Vagina (tissue), 2 donors: ENCODE measurements at places on chromosomes 6 and 20.

DNA sequence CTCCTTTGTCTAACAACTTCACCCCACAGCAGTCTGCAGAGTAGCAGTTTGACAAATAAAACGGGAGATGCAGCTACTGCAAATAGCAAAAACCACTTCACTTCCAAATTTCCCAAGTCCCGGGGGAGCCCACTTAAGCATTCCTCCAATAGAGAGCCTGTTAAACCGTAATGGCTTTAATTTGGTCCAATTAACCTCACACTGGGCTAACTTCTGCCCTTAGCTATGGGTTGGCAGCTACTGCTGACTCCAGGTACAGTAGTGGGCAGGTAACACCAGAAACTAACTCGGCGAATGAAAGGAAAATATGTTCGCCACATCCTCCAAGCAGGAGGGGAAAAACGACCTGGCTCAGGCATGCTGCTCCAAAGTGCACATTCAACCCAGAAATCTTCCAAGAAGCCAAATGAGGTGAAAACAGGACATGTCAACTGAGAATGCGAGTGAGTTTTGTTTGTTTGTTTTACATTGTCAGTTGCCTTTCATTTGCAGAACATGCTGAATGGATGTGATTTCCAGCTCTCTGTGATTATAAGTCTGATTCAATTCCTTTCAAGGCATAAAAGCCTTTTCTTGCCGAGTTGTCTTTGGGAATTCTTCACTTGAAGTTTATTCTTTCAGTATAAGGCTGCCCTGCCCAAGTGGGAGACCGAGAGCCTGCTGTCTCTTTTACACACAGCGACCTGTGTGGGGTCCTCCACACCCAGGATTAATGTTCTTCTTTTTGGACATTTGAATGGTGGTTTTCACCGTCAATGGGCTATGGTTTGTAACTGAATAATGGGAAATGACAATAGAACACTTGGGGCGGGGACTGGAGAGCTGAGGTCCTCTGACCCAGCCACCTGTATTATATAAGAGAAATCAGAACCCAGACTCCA is 117.3 kb upstream of the ARMC2 start:
- no peak for DNase-seq

DNA sequence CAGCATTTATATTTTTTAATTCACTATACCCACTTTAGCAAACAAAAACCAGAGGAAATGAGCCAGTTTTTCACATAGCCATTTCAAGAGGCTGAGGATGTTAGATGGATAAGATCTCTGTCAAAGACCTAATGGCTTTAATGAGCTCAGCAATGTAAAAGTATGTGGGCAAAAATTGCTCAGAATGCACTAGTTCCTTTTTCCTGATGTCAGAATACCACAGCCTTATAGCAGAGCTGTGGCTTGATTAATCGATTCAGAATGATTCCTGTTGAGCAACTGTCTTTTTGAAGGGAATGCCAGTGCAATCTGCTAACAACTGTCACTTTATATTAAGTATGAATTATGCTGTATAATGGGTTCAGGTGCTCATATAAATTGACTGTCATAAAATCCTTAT is 100.6 kb upstream of the HIVEP1 start:
- no peak for DNase-seq

DNA sequence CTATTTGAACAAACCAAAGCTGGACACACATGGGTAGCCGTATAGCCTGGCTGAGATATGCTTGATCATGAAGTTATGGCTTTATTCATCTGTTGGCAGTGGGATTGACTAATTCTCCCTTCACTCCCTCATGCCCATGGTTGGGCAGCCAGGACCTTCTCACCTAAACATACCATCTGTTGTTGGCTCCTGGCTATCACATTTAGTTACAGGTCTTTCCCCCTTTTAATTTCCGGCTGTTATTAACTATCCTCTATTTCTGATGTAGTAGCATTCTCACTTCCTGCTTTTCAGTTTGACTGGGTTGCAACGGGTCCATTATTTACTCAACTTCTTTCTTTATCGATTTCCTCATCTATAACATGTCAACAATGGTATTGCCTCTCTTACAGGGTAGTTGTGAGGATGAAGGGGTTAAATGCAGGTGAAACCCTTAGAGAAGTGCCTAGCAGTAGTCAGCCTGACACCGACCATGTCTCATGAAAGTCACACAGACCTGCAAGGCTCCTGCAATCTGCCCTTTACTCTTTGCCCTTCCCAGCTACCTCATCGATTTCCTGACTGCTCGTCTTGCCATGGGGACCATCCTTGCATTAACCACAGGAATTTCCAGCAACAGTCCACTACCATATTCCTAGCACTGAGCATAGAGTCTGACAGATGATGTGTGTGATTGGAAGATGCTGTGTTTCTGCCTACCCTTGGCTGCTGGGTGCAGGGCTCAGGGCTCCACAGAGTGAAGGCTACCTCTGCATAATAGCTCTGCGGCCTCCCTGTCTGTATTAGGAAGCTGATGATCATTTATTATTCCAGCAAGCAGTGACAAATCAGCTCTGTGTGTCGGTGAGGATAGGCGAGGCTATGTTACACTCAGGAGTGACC is 42.2 kb downstream of the PPP1R14C start:
- no peak for DNase-seq

- no peak for DNase-seq
These were observed 64.2 kb downstream of the FKBP5 start for GRCh38 chr6:35624341-35625070.

GRCh38 chr20:20367575-20368417 is at the start of gene INSM1:
Gene INSM1, plus strand, starts transcription at chr20:20368104. Its CDS starts 164 bp downstream, at chr20:20368268.
- no peak for DNase-seq

DNA sequence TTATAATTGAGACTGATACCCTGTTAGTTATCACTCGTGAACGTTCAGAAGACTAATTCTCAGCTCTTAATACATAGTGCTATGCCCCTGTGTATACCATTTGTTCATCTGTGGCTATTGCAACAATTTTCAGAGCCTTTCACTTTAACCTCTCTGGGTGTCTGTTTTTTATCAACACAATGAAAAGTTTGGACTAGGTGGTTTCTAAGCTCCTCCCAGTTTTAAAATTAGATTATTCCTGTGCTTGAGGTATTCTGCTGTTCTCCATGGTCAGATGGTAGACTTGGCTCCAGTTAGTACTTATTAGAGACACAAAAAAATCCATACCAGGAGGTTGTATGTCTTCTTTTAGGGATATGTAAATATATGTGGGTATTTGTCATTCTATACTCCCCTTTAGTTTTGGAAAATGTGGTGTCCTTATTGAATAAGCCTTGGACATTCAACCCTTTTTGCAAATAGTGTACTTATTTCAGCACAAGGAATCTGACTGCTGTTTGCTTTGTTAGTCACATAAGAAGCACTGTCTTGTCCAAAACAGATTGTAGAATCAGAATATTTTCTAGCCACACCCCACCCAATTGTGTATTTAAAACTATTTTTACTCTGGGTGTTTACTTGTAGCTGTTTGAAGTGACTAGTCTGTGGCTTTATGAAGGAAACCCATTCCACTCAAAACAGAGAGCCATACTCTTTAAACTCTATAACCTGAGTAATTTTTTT is 2.0 kb upstream of the COL10A1 start:
- DNase-seq: no peak

DNA sequence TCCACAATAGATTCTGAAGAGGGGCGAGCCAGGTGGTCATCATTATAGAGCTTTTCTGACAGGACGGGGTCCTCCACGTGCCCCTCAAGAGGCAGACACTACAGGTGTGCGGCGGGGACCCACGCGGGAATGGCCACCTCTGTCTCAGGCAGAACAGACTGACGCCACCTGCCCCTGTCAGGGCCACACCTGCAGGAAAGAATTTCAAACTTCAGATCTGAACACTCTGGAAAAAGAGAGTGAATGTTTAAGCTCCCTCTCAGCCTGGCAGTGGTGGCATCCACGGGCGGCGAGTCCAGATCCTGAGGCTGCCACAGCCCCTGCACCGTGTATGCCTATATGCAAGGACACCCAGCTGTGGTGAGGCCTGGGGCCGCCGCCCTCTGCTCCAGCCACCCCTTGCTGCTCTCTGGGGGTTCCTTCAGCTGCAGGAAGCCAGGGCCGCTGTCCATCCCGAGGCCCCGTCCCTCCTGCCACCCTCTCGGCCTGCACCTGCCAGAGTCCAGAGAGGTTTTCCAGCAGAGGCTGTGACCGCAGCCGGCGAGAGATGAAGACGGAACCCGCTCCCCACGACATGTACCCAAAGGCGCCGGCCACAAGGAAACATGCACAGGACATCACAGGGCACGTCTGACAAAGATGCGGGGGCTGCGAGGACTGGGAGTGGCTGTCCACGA is 234.9 kb downstream of the ERMARD start:
- no peak for DNase-seq

- no peak for DNase-seq
These were observed 343.0 kb downstream of the QKI start for GRCh38 chr6:163757520-163757919.

DNA sequence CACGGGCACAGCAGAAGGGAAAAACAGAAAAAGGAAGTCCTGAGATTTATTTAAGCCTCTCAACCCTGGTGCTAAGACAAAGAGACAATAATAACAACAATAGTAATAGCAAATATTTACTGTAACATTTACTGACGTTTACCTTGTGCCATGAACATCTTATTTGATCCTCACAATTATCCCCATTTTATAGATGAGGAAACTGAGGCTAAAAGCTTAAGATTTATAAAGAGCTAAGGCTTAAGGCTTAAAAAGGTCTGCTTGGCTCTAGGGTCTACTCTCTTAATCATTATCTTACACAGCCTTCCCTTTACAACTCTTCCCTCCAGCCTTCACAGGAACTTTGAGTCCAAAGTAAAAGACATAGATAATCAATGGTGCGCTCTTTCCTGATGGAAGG is 3.3 kb downstream of the WFDC3 start:
- DNase-seq: no peak

DNA sequence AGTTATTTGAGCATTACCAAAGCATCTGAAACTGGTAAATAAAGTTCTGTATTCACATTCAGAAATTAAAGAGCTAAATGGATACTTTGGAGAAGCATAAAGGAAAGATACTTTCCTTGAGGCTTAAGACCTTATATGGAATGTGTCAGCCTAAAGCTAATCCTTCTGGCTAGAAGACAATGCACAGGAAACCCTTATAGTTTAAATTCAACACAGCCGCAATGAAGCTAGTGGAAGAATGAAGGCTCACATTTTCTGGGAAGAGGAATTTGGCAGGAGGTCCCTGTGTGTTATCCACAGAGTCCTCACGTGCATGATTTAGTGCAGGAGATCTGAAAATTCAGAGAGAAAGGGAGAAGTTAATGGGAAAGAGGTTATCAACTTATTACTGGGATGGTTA is 21.5 kb upstream of the CHD6 start:
- no peak for DNase-seq

DNA sequence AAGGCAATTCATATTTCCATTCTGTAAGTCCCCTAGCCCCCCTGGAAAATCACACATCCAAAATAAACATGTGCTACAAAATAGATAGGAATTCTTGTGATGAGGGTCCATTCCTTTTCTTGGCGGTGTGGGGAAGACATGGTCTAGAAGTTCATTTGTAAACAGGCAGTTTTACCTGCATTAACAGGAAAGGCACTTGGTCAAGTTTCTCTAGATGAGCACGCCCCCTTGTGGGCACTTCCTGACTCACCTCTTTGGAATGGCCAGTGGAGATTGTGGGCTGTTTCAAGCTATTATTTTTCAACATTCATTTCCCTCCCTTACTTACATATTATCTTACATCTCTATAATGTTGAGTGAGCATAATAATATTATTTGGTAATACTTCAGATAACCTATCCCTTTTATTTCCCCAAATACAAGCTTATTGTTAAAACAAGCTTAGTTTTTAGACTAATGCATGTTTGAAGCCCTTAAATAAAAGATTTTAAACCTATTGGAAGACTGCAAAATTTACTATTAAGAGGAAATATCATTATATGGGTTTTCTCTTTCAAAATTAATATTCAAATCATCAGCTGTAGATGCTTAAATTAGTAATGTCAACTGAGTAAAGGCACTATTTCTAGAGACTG is 92.1 kb downstream of the TASP1 start:
- no peak for DNase-seq

DNA sequence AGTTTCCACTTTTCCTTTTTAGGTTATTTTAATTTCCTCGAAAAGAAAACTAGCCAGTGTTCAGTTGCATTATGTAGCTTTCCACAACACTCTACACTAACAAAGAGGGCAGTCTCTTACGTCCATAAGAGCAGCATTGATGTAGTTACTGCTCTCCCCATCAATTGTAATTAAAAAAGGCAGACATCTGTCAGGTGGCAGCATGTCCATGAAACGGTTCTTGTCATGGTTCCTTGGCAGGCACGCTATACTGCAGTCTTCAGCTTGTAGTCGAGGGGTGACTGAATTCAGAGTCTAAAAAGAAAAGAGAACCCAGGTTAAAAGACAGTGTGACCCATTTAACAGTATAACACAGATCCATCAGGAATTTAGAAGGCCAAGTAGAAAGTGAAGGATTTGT is 80.1 kb upstream of the THEMIS start:
- DNase-seq: no peak

GRCh38 chr6:116697480-116697879 is 16.5 kb downstream of the KPNA5 start:
- DNase-seq: no peak

DNA sequence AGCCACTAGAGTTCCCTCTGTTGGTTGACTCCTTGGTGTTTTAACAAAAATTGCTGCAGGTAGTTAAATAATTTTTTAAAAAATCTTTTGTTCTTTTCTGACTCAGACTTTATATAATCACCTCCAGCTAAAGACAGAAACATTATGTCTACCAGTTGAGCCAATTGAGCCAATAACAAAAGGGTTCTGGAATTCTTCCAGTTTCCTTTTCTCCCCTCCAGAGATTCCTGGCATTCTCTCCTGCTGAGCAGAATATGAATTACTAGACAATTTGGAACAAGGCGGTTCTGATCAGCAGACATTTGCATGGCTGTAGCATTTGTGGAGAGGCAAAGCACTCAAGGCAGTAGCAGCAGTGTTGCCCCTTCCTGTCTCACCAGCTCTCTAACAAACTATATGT is 144.0 kb upstream of the SLC35B3 start:
- DNase-seq: no peak

- DNase-seq: no peak
These were observed 11.3 kb downstream of the NFATC2 start for GRCh38 chr20:51531141-51531710.

GRCh38 chr20:37377346-37378081 is 31.6 kb downstream of the SRC start:
- no peak for DNase-seq

DNA sequence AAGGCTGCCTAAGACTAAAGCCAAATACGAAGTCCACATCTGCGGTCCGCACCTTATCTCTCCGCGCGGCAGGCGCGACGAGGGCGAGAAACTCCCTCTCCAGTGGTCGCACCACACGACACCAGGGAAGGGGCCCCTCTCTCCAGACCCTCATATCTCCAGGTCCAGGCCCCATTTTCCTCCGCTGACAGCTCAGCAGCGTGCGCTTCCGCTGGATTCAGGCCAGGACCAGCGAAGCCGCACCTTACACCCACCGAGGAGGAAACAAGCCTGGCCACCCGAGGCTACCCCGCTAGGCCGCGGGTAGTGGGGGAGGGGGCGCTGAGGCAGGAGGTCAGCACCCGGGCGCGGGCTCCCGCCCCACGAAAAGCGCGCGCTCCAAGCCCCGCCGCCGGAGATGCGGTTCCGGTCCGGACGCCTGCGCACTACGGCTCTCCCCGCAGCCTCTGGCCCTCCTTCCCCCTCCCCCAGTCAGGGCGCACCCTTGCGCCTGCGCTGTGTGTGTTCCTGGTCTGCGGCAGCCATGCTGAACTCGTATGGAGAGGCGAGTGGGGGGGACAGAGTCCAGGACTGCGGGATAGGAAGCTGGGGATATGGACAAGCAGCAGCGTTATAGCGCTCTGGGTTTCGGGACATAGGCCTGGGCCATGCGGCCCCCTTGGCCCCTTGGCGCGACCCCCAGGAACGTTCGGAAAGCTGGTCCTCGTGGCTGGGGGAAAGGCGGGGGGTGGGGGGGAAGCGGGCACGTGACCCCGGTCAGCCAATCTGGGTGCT is at the start of gene BRD2:
TSS of gene BRD2 (plus strand) at position 502 of the 774 bp plus-strand sequence. CDS start 4,305 bp downstream, outside the sequence.
- peak; percentile 99 for DNase-seq
